Activated T-helper 1 cell treated with anti-CD3 and anti-CD28 coated beads, Interleukin-2, amount 50 U/mL, for 16 hours (primary cell): ENCODE measurements at places on chromosomes 7 and 10.

- DNase-seq = no peak
Measured at GRCh38 chr7:21373031-21373430, 54.9 kb upstream of the SP4 start.

GRCh38 chr10:122054048-122055025 is 65.4 kb downstream of the TACC2 start:
- no peak for DNase-seq

DNA sequence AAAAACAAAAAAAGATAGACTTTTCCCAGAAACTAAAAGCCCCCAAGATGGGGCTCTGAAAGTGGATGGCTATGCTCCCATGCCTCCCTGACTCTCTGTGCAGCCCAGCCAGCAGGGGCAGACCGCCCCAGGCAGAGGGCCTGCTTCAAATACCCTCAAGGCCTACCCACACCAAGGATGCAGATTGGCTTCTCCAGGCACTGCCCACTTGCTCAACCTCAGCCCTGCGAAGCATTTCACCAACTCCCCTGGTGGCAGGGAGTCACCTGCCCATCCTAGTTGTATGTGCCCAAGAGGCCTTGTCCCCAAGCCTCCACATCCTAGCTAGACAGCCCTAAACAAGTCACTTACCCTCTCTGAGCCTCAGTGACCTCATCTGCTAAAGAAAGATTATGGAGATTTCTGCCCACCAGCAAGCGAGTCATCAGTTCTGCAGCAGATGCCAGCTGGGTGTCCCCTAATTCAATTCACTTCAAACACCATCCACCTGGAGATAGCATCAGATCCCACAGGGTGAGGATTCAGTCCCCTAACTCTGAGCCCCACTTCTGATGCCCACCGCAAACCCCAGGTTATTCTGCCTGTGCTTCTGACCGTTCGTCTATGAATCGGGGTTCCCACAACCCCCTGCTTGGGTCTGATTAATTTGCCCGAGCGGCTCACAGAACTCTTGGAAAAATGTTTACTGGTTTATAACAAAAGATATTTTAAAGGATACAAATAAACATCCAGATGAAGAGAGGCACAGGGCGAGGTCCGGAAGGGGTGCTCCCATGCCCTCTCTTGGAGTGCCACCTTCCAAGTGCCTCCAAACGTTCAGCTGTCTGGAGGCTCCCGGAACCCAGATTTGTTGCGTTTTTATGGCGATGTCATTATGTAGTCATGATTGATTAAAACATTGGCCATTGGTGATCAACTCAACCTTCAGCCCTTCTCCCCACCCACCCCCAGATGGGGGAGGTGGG is 18.6 kb upstream of the ZMIZ1 start:
- no peak for DNase-seq

- DNase-seq = no peak
Measured at GRCh38 chr7:20430664-20431063, 100.0 kb downstream of the ITGB8 start.

DNA sequence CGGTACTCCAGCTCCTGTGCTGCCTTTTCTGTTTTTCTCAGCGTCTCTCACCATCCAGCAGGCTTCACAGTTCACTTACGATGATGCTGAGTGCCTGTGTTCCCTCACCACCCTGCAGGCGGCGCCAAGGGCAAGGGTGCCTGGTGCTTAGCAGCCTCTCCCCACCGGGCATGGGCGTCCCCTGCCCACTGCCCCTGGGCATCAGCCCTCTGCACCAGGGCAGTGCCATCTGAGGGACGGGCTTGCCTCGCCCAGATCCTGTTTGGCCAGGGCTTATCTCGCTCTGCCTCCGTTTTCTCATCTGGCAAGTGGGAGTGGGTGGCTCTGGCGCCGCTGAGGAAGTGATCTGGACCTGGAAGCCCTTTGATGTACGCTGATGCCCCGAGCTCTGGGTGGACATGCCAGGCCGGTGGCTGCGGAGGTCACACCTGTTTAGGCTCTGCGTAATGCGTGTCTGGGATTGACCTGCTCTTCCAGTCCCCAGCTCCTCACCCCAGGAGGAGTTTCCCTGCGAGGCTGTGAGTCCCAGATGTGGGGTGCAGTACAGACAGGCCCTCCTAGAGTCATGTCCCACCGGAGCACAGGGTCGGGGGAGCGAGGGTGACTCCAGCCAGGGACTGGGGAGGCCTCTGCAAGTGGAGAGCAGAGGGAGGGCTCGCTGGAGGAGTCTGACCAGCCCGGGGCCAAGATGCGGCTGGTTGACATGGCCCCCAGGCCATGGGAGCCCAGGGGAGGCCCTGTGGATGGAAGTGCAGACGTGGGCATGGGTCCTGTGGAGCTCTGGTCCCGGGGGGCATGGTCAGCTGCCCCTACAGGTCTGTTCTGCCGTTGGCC is 11.8 kb downstream of the TTYH3 start:
- DNase-seq = no peak

DNA sequence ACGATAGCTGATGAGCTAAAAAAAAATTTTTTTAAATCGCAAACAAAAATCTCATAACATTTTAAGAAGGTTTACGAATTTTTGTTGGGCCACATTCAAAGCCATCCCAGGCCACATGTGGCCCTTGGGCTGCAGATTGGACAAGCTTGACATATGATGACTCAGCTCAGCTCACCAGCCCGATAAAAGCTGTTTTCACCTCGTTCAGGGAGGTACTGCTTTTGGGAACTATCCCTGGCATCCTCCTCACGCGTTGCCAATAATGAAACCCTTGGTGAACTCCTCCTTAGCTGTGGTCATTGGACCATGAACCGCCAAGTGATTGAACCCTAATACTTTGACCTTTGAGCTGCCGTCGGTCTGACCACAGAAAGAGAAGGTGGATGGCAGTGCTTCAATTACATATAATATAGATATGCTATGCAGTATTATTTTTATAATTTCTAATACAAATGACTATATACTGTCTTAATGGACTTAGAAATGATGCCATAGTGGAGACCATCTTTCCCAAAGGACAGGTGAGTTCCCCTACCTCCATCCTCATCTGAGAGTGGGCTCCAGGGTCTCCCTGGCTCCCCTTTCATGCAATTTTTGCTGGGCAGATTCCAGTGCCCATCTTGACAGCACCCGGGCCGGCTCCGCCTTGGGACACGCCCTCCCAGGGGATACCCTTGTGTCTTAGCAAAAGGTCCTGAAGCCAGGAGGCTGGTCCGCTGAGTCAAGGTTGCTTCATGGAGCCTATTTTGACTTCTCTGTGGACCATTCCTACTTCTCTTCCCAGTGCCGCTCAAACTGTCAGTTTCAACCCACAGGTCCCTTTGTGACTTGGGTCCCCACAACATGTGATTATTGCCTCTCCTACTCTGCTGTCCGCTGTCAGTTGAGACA is 707.2 kb downstream of the PARD3 start:
- DNase-seq = no peak
